ENCODE measurements at places on chromosomes 13 and 19. TPM values are rescaled to one million over a fixed set of nuclear protein-coding genes. Genes with fewer than 3 reads are reported as not detected.

- DNase-seq: no peak
Observed at GRCh38 chr13:41680900-41681299, 223.6 kb downstream of the RGCC start.

The CTXN1 gene
- total RNA-seq: 4.0 TPM

DNA sequence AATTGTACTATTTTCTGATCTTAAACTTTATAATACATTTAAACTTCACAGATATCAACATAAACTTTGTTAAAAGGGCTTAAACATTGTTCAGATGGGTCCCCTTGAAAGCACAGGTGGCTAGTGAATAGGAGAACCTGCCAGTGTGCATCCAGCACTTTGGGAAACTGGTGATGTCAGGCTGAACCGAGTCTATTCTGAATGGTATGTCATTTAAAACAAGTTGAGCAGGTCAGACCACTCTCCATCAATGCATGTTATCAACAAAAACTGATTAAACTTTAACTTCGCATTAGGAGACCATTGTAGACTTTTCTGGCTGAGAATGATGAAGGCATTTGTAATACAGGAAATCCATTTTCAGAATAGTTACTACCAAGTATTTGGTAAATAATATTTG is 50.1 kb upstream of the FREM2 start:
- DNase-seq: no peak

- no peak for DNase-seq
Observed at GRCh38 chr19:32453736-32454135, 48.2 kb downstream of the DPY19L3 start.

- DNase-seq: no peak
Observed at GRCh38 chr13:50599927-50600326, 243.6 kb downstream of the DLEU7 start.

GRCh38 chr13:36030670-36031331 is 100.4 kb downstream of the DCLK1 start:
- no peak for DNase-seq

DNA sequence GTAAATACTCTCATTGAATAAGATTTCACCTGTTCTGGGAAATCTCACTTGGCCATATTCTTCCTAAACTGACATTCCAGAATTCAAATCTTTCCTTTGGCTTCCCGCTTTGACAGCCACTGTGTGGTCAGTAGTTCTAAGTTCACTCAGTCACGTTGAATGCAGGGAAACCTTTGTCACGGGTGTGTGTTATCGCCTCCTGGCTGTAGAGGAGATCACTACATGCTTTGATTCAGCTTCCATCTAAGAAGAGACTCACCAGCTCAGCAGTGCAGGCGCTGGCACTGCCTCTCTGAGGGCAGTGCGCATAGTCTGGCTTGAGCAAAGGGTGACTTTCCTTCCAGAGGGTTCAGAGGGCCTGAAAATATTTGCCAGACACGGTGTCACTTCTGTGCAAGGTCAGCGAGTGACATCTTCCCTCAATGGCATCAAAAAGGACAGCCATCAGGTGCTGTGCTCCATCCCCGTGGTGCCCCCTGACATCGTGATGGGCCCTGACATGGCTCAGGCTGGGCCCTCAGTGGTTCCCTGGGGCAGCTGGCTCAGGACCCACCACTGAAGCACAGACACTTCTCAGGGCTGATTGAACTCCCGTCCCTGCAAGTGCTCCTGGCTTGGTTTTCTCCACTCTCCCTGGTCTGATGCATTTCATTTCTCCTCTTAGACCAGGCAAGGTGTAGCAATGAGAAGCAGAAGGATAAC is 635.4 kb upstream of the ARGLU1 start:
- DNase-seq: no peak

The CDX2 gene
- not detected for total RNA-seq

The TGDS gene
- 5.8 TPM for total RNA-seq

The ZNF737 gene
- total RNA-seq: 16.1 TPM

The F10 gene
- total RNA-seq: 6.5 TPM
